Hypothalamus (tissue), 51 donors: ENCODE measurements at places on chromosomes 7 and 10.

- no peak for DNase-seq
Measured at GRCh38 chr7:145862212-145862611, 254.4 kb upstream of the CNTNAP2 start.

GRCh38 chr7:110724811-110725210 is 366.1 kb upstream of the LRRN3 start:
- no peak for DNase-seq

GRCh38 chr10:68553138-68553537 is 7.0 kb upstream of the TET1 start:
- DNase-seq, result no peak

DNA sequence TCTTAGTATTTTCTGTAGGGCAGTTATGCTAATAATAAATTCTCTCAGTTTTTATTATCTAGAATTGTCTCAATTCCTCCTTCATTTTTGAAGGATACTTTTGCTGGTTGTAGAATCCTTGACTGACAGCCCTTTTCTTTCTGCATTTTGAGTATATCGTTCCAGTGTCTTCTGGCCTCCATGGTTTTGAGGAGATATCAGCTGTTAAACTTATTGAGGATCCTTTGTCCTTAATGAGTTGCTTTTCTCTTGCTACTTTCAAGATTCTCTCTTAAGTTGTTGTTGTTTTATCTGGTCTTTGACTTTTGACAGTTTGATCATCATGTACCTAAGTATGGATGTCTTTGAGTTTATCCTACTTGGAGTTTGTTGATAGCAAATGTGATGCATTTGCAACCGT is 8.9 kb upstream of the GJC3 start:
- DNase-seq, result no peak

DNA sequence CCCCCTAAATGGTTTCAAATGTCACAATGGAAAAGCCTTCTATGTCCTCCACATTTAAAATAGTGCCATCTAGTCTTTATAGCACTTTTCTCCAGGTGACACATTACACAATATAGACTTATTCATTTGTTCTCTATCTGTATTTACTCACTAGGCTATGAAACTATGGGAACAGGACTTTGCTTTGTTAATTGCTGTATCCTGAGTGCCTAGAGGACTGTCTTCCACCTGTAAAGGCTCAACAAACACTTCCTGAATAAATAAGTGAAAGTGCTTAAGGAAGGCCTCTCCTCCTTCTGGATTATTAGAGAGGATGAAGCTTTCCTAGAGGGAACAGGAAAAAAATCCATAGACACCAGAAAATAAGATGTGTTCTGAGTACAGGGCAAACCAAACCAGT is 397.6 kb upstream of the LRRN3 start:
- no peak for DNase-seq

DNA sequence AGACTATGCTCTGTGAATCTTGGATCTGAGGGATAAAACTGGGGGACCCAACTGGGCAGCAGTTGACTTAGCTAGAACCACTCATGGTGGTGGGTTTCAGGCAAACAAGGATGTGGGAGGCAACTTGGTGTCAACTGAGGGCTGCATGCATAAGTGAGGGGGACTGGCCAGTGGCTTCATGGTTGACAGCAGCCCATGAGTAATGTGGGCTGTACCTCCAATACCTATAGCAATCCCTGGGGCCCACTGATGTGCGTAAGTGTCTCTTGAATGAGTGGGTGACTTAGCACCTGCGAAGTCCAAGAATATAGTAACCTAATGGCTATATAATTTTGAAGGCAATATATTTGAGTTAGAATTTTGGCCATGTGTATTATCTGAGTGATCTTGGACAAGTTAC is 13.7 kb upstream of the MAP3K8 start:
- no peak for DNase-seq

DNA sequence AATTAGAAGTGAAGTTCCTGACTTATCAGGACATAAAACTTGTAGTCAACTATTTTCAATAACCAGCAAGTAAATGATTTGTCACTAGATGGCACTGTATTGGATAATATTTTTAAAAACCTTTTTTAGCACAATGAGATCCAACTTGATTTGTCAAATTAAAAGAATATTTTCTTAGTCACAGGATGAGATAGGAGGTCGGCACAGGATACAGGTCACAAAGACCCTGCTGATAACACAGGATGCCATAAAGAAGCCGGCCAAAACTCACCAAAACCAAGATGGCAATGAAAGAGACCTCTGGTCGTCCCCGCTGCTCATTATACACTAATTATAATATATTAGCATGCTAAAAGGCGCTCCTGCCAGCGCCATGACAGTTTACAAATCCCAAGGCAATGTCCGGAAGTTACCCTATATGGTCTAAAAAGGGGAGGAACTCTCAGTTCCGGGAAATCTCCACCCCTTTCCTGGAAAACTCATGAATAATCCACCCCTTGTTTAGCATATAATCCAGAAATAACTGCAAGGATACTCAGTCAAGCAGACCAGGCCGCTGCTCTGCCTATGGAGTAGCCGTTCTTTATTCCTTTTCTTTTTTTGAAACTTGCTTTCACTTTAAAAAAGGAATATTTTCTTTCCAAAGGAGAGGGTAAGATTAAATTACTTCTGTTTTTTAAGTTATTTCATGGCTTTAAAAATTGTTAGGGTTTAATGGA is 255.7 kb upstream of the MKLN1 start:
- DNase-seq, result no peak

GRCh38 chr7:126119981-126120380 is 1132.8 kb downstream of the GRM8 start:
- no peak for DNase-seq

- DNase-seq, result no peak
Measured at GRCh38 chr7:18505870-18506460, 10.4 kb downstream of the HDAC9 start.

GRCh38 chr7:21368317-21368716 is 59.6 kb upstream of the SP4 start:
- no peak for DNase-seq

GRCh38 chr7:98420966-98421612 is 20.2 kb upstream of the BAIAP2L1 start:
- DNase-seq, result no peak
